Head of caudate nucleus (tissue), 42 donors: ENCODE measurements at places on chromosomes 13 and 19.

- no peak for DNase-seq
Observed at GRCh38 chr13:44713788-44714469, 137.8 kb upstream of the TSC22D1 start.

GRCh38 chr19:50549927-50550593 lies 18.2 kb downstream of the LRRC4B start:
- no peak for DNase-seq

DNA sequence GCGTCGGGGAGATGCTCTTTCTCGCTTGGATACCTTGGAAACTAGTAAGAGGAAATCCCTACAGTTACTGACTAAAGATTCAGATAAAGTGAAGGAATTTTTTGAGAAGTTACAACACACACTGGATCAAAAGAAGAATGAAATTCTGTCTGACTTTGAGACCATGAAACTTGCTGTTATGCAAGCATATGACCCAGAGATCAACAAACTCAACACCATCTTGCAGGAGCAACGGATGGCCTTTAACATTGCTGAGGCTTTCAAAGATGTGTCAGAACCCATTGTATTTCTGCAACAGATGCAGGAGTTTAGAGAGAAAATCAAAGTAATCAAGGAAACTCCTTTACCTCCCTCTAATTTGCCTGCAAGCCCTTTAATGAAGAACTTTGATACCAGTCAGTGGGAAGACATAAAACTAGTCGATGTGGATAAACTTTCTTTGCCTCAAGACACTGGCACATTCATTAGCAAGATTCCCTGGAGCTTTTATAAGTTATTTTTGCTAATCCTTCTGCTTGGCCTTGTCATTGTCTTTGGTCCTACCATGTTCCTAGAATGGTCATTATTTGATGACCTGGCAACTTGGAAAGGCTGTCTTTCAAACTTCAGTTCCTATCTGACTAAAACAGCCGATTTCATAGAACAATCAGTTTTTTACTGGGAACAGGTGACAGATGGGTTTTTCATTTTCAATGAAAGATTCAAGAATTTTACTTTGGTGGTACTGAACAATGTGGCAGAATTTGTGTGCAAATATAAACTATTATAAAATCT lies 2.7 kb upstream of the KCNRG start:
- no peak for DNase-seq

GRCh38 chr19:18606281-18607225 lies at the start of gene CRLF1:
Gene CRLF1 (minus strand): TSS chr19:18606799. CDS start chr19:18606656, 143 bp downstream.
- DNase-seq = no peak

DNA sequence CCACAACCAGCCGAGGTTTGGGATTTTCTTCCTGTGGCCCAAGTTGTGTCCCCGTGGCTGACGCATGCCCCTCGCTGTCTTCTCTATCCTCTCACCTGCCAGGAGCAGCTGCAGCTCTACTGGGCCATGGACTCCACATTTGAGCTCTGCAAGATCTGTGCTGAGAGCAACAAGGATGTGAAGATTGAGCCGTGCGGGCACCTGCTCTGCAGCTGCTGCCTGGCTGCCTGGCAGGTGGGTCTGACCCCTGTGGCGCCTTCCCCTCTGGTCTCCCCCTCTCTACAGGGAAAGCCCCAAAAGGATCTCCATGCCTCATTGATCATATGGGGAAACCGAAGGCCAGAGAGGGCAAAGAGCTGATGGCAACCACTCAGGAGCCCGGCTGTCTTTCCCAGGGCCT lies 14.6 kb downstream of the CBLC start:
- DNase-seq = no peak
